ENCODE measurements at places on chromosomes 16 and 17.

DNA sequence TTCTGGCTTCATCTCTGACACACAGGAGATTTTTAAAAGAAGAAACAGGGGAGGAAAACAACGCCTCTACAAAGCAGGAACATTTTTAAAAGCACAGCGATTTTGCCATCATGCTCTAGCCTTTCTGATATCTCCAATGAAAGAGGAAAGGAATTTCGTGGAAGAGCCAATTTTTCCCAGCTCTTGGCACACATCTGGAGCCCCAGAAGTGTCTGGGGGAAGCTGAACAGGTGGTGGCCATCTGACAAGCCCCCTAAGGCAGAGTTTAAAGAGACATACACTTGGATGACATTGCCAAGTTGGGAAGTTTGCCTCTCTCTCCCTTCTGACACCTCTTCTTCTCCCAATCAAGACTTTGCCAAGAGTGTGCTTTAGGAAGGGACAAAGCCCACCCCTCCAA, 82.1 kb downstream of the CCT6B start:
- no peak for DNase-seq

- no peak for DNase-seq
Measured at GRCh38 chr16:23254338-23254737, 47.8 kb upstream of the SCNN1B start.

DNA sequence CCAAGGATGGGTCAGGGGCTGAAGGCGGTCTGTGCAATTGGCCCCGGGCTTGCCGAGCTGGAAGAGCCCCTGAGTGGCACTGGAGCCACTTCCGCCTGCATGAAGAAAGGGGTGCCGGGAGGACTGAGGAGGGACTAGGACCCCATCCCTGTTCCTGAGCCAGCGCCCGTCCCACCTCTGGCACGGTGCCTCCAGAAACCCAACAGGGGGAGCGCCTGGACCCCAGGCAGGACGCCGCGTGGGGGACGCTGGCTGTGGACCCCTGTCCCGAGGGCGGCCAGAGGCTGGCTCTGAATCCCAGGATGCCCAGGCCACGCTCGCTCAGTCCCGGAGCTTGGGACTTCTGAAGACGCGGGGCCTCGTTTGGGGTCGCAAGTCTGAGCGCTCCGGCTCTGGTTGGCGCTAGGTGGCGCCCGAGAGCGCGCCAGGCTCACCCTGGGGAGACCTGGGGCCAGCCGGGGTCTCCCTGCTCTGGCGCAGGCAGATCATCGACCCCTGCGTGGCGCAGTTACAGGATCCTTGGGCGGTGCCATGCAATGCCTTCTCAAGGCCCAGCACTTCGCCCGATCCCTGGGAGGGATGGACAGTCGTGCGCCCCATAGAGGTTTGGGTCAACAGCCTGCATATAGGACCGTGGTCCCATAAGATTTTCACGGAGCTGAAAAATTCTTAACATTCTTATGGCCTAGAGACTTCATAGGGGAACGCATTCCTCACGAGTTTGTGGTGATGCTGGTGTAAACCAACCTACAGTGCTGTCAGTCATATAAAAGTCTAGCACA, 58.5 kb upstream of the CREBBP start:
- peak; percentile 53 for DNase-seq

- no peak for DNase-seq
Measured at GRCh38 chr16:28974007-28974436, 556 bp upstream of the SPNS1 start.

DNA sequence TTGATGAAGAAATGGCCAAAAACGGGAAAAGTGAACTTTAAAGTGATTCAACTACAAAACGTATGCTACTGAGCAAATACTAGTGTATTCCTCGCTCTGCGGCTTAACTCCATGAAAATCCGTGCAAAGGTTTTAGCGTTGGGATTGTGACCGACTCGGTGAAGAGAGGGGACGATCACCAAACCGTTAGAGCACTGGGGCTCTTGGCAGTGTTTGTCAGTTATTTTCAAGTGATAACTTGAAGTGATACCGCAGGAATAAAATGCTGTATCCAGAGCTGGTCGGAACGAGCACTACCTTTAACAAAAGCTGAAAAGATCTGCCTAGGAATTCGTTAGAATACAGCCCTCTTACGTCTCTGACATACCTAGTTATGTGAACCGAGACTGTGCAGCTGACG, 773 bp upstream of the PPM1D start:
- no peak for DNase-seq

DNA sequence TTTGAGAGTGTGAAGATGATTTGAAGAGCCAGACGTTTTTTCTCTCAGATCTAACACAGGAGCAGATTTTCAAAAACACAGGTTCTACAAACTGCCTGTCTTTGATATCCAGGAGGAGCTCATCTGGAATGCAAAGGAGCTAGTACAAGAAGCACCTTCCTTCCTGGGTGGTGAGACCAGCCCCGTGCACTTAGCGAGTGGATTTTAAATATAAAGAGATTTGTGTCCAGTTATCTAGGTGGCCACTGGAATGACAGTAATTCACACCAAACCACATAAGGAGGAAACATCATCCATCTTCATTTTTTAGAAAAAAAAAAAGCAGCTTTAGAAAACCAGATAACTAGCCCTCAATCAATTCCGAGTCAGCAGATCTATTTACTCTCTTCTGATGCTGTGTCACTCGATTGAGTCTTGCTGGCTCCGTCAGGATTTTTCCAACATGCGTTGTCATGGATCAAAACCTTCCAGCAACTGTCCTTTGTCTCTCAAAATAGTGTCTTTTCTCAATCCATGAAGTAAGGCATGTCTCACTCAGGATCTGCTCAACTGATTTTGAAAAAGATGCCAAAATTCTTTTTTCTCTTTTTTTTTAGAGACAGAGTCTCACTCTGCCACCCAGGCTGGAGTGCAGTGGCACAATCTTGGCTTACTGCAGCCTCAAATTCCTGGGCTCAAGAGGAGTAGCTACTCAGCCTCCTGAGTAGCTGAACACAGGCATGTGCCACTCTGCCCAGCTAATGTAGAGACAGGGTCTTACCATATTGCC, 451.2 kb upstream of the PSMD7 start:
- no peak for DNase-seq

- DNase-seq = peak; percentile 80
Measured at GRCh38 chr17:51121620-51122472, 1.2 kb upstream of the SPAG9 start.

- no peak for DNase-seq
Measured at GRCh38 chr16:65500007-65500406, 378.1 kb upstream of the CDH11 start.

GRCh38 chr16:56423584-56424403, 1.6 kb downstream of the AMFR start:
- no peak for DNase-seq

GRCh38 chr17:40810494-40810893, 10.7 kb upstream of the KRT28 start:
- no peak for DNase-seq

DNA sequence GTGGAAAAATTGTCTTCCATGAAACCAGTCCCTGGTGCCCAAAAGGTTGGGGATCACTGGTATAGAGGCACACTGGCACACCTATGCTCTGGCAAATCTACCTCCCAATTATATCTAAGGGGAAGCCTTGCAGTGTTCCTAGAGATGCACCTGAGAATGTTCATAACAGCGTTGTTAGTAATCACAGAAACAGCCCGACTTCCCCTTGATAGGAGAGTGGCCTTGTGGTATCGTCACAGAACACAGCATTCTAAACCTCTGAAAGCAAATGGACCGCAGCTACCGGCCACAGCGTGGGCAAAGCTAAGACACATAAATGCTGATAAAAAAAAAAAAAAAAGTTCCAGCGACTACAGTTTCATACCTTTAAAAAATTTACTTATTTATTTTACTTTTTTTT, 39.1 kb upstream of the ADGRG1 start:
- DNase-seq = no peak

DNA sequence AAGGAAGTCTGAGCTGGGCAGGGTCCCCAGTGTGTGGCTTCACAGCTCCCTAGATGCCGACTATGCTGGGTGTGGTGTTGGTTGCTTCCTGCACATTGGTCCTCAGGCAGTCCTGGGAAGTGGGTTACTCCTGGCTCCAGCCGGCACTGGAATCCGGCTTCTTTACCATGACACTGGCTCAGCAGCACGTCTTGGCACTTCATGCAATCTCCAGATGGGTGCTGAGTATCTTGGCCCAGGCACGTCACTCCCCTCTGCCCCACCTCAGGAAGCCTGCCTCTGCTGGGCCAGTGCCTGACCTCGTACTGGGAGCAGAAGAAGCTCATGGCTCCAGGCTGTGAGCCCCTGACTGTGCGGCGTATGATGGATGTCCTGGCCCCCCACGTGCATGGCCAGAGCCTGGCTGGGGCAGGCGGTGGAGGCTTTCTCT, 24.5 kb downstream of the FCSK start:
- DNase-seq = no peak

GRCh38 chr17:34377078-34377823, 14.2 kb upstream of the CCL1 start:
- DNase-seq = no peak

DNA sequence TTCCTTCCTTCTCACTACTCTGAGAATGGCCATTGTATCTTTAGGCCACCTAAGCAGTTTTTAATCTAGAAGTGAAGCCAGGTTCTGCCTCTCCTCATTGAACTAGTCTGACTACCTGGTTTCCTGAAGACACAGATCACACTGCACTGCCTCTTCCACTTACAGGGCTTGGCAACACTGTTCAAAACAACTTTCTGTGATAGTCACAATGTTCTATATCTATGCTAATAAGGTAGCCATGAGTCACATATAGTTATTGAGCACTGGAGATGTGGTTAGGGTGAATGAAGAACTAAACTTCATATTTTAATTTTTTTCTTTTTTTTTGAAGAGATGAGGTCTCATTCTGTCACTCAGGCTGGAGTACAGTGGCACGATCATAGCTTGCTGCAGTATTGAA, 26.9 kb downstream of the RND2 start:
- no peak for DNase-seq

GRCh38 chr17:73851091-73851490, 206.8 kb upstream of the SDK2 start:
- DNase-seq = no peak

GRCh38 chr16:48971571-48972077, 310.0 kb downstream of the CBLN1 start:
- DNase-seq = no peak

Measured in activated T-helper 9 cell treated with anti-CD3 and anti-CD28 coated beads, Interleukin-2, amount 50 U/mL, for 16 hours (primary cell).